Fibroblast of skin of back (primary cell): ENCODE measurements at places on chromosomes 13 and 19.

DNA sequence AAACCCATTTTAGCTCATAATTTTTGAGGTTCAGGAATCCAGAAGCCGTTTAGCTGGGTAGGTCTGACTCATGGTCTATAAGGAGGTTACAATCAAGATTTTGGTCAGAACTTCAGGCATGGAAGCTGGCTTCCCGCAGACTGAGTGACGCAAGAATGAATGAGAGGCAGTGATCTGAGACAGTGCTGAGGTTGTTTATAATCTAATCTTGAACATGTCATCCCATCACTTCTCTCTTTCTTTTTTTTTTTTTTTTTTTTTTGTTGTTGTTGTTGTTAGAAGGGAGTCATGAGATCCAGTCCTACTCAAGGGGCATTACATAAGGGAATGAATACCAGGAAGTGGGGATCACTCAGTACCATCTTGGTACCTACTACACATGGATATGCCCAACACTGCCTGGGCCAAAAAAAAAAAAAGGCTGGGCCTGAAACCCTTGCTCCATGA is 217.4 kb downstream of the DLEU7 start:
- DNase-seq: peak; percentile 89

DNA sequence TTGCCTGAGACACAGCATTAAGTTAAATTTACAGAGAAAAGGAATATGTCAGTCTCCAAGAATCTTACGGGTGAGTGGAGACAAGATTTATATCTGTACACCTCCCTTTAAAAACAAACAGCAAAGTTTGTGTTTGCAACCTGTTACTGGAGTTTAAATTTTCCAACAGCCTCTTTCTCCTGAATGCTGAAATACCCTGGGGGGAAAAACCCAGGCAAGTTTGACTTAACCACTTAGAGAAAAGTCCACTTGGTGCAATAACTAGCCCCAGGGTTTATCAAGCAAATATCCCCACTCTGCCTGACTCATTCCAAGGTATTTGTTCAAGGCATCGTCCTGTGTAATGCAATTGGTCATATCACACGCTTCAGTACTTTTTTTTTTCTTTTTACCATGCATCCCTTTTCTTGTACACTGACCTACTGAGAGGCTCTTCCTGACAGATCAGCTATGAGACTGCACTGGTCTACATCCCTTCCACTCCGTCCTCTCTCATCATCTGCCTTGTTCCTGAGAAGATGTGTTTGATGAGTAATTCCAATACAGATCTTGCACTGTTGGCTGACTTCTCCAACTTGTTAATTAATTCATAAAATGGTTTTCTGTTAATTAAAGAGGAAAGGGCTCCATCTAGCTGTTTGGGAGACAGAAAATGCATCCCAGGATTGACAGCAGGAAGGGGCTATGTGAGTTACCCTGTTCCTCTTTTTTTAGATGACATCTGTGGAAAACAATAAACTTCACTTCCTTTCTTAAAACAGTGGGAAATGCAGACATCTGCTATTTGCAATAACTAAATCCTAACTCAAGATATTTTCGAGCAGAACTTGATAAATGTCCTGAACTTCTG is 212.5 kb upstream of the IRS2 start:
- DNase-seq: peak; percentile 84

- peak; percentile 40 for DNase-seq
Measured at GRCh38 chr13:30576528-30576927, 41.2 kb upstream of the USPL1 start.

DNA sequence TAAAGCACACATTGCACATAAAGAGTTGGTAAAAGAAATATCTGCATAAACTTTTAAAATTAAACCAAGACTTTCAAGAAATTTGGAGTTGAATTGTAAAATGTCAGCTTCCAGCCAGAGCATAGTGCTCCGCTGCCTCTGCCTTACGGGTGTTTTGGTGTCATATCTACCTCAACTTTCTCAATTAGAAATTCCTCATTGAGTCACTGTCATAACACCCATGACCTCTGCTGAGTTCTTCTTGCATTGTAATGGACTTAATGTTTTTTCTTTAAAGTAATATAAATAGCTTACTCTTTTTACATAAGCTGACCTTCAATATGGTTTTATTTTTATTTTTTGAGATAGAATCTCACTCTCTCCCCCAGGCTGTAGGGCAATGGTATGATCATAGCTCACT is 551.0 kb upstream of the NBEA start:
- DNase-seq: peak; percentile 85

- peak; percentile 46 for DNase-seq
Measured at GRCh38 chr13:35781036-35782000, 304.8 kb upstream of the MAB21L1 start.

DNA sequence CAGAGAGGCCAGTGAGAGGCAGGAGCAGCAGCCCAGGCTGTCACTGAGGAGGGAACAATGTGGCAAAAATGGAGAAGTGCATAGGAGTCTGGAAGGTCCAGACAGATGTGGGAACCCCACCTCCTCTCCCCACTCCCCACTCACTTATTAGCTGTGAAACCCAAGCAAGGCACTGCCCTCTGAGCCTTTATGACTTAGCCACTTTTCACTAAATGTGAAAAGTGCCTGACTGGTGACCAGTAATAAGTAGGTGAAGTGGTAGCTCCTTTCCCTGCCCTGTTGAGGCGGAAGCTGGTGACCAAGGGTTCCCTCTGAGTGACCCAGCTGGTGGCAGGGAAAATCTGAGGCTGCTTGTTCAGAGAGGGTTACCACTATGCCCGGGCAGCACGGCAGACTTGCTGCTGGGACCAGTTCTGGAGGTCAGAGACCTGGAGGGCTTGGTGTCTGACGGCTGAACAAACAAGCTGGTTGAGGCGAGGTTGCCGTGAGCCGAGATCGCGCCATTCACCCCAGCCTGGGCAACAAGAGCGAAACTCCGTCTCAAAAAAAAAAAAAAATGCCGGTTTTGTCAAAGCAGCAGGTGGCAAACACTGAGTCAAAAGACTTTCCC is 80.0 kb downstream of the ZNF429 start:
- no peak for DNase-seq

GRCh38 chr19:4464815-4465581 is 7.1 kb upstream of the HDGFL2 start:
- DNase-seq: no peak

DNA sequence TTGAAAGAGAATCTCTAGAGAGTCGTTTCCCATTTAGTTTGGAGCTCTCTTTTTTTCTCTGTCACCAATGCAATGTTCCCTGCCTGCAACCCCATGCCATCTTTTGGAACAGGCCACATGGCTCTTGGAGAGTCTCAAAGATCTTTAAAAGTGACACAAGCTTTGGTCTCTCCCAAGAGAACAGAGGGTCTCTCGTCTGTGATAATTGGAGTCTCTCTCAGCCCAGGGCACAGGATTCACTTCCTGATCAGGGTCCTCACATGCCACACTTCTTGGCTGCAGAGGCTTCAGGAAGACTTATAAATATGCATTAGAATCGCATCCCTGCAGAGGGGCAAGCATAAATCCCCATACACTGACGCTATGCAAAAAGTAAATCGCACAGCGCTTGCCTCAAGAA is 240.5 kb downstream of the IRS2 start:
- no peak for DNase-seq

DNA sequence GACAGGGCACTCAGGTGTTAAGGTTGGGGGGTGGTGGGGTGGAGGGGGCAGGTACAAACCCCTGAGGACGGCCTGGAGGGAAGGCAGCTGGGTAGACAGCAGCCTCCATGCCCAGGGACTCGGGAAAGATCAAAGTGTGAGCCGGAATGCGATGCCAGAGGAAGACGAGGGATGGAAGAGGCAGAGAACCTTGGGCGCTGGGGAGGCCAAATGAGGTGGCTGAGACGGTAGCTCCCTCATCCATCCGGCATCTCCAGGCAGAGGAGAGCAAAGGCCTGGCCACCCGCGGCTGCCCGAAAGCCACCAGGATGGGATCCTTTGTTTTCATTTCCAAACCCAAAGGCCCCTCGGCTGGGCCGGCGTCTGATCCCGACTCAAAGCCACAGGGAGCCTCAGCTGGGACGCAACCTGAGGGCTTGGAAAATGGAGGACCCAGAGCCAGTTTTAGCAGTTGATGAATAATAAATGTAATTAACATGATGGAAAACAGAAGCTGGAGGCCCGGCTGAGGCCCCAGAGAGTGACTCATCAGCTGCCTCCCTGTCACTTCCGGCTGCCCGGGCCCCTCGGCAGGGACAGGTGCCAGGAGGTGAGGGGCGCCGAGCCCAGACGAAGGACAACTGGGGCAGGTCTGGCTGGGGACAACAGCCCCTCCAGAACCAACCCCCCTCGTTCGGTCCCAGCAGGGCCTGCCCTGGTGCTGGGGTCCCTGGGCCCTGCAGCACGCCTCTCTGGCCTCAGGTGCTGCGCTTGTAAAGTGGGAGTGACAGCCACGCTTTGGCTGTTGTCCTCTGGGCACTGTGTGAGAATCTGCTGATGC is 61.6 kb downstream of the CEBPG start:
- peak; percentile 28 for DNase-seq

GRCh38 chr19:53132141-53132991 is at the start of gene ZNF415:
TSS of gene ZNF415 (minus strand) at chr19:53132910. CDS start at chr19:53122676, 10,234 bp downstream.
- peak; percentile 68 for DNase-seq

DNA sequence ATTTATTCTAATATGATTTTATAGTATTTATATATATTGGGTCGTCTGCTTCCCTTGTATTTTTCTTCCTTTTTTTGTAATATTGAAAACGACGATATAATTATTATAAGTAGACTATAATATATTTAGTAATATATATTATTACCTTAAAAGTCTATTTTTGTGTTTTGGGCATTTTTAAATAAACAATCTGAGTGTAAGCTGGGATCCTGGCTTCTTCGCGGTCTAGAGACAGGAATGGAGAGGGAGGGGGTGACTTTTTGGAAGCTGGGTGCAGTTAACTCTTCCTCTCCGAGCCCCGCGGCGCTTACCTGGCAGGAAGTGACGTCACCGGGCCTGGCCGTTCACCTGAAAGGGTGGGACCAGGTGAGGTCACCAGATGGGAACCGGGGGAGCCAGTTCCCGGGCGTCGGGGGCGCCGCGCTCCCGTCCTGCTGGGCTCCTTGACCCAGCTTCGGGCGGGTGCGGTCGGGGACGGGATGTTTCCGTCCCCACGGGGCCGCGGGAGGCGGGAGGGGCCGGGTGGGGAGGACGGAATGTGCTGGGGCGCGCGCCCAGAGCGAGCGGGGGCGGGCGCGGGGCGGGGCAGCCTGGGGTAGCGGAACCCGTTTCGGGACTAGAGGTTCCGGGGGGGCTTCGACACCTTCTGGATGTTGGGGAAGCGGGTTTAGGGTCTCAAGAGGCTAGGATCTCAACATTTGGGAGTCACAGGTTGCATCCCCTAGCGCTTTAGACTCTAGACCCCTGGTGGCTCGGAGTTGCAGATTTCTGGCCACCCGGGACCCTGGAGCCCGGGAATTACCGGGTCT is 2.8 kb downstream of the ZFP36 start:
- DNase-seq: peak; percentile 79

DNA sequence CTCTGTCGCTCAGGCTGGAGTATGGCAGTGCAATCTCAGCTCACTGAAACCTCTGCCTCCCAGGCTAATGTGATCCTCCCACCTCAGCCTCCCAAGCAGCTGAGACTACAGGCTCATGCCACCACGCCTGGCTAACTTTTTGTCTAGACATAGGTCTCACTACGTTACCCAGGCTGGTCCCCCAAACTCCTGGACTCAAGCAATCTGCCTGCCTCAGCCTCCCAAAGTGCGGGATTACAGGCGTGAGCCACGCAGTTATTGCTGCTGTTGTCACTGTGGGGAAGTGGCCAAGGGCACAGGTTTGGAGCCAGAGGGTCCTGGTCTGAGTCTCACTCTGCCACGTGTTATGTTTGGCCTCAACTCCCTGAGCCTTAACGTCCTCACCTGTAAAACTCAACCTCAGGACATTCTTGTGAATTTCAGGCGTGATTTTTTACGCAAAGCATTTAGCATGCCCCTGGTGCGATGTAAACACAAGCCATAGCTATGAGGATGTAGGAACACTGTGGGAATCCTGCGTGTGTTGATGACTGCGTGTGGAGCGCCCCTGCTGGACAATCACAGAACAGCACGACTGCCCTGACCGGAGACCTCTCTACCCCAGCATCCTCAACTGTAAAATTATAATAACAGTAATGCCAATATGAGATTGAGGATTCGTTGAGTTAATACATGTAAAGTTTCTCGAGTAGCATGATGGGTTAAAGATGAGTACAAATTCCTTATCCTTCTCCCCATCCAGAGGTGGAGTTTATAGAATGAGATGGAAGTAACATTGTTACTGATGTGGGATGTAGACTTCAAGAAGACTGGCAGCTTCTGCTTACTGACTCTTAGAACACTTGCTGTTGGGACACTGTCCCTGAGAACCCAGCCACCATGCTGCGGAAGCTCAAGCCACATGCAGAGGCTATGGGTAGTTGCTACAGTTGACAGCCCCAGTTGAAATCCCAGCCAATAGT is 41.8 kb upstream of the PNMA8B start:
- DNase-seq: peak; percentile 39

DNA sequence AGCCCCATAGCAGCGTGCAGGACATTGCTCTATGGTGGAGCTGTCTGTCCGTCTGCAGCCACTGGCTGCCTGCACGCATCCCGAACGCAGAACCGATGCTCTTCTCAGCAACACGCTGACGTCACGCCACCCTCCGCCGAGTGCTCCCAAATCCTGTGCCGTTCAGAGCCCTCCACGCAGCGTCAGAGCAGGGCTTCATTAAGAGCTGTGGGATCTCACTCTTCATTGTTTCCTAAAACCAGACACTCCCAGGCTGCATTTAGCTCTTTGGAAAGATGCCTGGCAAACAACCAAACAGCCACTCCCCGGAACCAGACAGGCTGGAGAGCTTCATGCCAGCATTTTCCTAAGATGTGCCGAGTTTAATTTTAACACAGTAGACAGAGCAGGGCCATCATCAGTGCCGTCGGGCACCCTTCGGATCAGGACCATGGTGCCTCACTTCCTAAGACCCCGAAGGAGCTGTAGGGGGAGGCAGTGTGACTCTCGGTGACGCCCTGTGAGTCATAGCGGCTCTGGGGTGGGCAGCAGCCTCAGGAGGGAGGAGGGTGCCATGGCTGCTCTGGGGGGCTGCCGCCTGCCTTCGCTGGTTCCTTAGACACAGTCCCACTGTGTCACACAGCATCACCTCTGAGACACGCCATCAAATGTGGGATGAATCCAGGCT is 131.5 kb upstream of the MCF2L start:
- DNase-seq: peak; percentile 11

- DNase-seq: peak; percentile 94
Measured at GRCh38 chr19:13172346-13173138, 22.3 kb downstream of the IER2 start.

GRCh38 chr19:4970558-4971423 is 1.9 kb downstream of the KDM4B start:
- DNase-seq: peak; percentile 13

- DNase-seq: no peak
Measured at GRCh38 chr19:58325311-58326022, 1.3 kb upstream of the ZSCAN22 start.

- no peak for DNase-seq
Measured at GRCh38 chr13:71759651-71760511, 107.1 kb downstream of the DACH1 start.

DNA sequence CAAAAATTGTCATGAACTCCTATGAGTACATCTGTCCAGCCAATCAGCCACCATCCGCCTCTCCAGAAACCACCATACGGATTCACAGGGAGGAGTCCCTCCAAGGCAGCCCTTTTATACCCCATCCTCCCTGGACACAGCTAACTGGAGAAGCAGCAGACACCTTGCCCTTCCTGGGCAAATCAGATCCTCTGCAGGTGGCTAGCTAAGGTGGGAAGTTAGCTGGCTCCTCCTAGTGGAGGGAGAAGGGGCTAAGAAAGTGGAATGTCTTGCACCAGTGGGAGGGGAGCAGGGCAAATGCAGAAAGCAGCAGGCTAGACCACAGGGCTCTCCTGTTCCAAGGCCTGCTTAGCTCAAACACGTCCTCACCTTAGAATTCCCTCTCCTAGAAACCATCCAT is 46.2 kb upstream of the UQCRFS1 start:
- peak; percentile 5 for DNase-seq

- no peak for DNase-seq
Measured at GRCh38 chr13:75770592-75771011, 134.5 kb downstream of the LMO7 start.

GRCh38 chr13:51707461-51707860 is 96.5 kb downstream of the DHRS12 start:
- DNase-seq: no peak
